NCI-H510A (cell line): ENCODE measurements at places on chromosomes 5 and 9.

DNA sequence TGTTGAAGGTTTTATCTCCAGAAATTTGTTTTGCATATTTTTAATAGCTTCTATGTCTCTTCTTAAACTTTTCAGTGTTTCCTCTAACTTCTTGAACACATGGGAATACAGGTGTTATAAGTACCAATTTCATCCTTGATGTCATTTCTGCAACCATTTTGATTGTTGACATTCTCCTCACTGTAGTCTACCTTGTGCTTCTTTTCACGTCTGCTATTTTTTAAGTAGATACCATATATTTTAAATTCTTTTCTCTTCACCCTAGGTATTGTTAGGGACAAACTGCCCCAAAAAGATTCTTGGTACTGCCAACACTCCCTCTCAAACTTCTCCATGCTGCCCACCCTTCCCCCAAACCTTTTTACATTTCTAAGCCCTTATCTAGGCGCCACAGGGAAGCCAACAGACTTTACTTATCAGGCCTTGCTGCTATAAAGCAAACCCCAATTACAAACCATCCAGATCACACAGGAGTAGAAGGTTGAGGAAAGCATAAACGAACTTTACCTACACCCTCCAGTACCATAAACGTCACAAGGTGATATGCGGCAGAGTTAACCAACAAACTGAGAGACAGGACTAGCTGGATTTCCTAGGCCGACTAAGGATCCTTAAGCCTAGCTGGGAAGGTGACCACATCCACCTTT, 1165.3 kb downstream of the TAF11L14 start:
- DNase-seq, result no peak

DNA sequence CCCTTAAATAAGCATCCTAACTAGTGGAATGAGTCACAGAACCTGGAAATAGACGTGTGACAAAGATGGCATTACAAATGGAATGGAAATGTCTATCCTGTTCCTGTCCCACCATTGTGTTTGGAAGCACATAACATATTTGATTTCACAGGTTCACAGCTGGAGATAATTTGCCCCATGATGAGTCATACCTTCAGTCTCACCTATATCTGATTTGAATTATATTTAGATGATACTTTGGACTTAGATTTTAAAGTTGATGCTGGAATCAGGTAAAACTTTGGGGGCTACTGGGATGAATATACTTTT, 92.5 kb downstream of the CEMIP2 start:
- DNase-seq, result no peak

DNA sequence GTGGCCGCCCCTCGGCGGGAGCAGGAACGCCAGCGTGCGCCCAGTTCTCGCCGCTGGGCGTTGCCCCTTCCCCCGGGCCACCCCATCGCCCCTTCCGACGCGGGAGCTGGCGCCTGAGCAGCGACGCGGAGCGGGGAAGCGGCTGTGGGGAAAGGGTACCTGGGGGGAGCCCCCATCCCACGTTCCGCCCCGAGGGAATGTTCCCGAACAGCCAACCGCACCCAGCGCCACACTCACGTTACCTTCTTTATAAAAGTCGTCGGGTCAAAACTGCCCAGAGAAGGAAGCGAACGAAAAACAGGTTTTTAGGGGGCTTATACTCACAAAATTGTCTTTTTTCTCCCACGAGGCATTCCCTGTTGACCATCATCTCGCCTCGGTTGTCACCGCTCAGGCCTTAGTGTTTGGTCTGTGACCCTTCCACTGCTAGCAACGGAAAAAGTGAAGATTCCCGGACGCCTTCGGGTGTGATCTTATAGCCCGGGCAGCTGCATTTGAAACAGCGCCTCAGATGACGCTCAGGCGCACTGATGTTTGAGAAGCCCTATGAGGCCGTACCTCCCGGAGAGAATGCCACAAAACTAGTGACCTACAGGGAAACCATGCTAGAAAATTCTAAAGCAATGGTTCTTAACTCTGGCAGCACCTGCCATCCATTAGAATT, 475 bp upstream of the GOLM1 start:
- DNase-seq, result peak; percentile 47

GRCh38 chr9:76709020-76709419, 55.2 kb upstream of the PCA3 start:
- DNase-seq, result no peak

- DNase-seq, result no peak
These were observed 315.5 kb upstream of the C9orf72 start for GRCh38 chr9:27888661-27889295.

GRCh38 chr5:149442563-149443182, 63.6 kb upstream of the IL17B start:
- no peak for DNase-seq

GRCh38 chr5:175689147-175689991, 31.5 kb downstream of the HRH2 start:
- no peak for DNase-seq

DNA sequence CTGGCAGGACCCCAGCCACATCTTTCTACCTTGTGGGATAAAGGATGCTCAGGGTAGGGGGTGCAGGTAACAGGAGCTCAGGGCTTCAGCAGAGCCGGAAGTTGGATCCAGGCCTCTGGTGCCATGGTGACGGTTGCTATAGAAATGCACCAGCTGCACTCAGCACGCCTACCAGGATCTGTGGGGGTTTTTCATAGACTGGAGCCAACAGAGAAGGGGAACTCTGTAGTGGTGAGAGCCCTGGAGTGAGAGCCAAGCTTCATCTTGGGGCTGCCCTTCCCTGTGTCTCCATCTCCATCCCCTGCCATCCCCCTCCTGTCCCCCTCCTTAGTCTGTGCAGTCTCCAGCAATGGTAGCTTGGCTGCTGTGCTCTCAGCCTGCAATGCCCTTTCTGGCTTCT, 27.5 kb upstream of the BOD1 start:
- no peak for DNase-seq

DNA sequence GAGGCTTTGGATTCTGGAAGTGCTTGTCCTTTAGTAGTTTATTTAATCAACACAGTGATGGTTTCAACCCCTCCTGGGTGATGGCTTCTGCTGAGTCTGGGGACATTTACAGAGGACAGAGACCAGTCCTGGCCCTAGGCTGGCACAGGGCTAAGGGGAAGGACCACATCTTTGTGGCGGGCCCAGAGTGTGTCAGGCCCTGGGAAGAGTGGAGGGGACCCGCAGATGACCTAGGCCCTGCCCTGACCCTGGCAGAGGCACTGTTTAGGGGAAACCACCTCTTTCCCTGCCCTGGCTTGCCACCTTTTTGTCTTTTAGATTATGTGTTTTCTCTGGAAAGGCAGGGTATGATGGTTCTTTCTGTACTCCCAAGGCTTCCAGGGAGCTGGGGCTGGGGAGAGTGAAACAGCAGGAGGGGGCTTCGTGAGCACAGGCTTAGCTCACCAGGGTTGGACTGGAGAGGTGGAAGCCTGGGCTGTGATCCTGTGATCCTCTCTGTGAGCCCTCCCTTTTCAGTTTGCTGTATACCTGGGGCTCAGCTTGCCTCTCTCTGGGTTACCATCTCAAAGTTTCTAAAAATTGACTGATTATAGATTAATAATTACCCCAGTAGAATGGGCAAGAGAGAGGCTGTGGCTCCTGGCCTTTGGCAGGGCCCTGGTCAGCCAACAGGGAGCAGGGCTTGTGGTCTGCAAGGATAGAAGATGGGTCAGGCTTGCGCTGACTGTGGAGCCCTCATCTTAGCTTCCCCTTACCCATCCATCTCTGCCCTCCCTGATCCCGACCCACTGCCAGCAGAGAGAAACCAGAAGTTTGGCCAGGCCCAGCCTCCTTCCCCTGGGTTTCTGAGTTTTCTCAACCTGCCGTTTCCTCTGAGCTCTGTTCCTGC, 1.7 kb upstream of the SYNPO start:
- DNase-seq, result no peak

DNA sequence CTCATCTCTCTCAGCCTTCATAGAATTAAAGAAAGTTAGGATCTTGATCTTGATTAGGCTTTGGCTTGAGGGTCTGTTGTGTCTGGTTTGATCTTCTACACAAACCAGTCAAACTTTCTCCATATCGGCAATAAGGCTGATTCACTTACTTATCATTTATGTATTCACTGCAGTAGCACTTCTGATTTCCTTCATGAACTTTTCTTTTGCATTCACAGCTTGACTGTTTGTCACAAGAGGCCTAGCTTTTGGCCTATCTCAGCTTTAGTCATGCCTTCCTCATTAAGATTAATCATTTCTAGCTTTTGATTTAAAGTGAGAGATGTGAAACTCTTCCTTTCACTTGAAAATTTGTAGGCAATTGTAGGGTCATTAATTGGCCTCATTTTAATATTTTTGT, 62.8 kb downstream of the SH3RF2 start:
- DNase-seq, result no peak

DNA sequence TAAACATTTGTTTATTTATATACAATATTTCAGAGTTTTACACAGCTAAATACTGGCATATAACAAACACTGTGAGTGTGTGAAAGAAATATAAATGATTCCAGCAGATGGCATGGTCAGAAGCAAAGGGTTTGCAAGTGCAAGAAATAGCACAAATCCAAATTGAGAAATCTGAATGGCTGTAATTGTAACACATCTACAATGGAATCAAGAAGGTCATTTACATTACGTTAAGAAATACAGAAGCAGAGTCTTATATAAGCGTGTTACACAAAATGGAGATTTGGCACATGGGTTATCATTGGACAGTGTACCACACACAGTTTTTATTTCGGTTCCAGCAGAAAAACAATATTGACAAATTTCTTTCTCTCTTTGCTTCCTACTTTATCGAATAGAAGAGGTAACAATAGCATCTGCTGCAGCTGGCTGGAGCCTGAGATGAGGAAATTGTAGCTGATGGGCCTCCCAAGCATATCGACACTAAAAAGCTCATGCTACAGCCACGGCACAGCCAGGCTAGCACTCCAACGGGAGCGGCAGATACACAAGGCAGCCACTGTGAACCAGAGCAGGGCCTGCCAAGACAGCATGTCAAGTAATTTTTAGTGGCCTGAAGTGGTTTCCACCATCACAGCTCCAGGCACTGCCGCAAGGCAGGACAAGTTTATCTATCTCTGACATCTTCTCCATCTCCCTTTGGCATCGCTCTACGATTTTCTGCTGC, 564.6 kb upstream of the DMAC1 start:
- DNase-seq, result no peak

GRCh38 chr9:127786773-127787104, 905 bp downstream of the CDK9 start:
- no peak for DNase-seq

GRCh38 chr5:150658699-150659265, 2.3 kb upstream of the MYOZ3 start:
- DNase-seq, result no peak

GRCh38 chr9:68500457-68501381, 40.0 kb downstream of the TMEM252 start:
- no peak for DNase-seq

DNA sequence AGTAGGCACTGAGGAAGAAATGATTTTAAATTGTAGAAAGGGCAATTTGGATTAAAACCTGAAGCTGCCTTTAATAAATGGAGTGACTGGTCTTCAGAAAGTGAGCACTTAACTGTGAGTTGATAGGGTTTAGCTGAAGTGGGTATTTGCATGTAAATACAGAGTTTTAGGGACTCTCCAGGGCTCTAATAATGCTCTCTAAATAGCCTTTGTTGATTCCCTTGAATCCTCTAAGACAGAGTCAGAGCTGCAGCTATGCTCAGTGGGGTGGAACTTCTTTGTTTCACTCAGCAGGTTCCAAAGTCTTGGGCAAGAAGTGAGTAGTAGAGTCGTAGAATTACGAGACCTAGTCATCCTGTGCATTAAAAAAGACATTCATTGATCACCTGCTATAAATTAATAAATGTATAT, 21.4 kb downstream of the GLRA1 start:
- DNase-seq, result no peak

GRCh38 chr9:12775679-12776512, 1.1 kb downstream of the LURAP1L start:
- peak; percentile 91 for DNase-seq
